ENCODE measurements at places on chromosomes 6 and 20.

- no peak for DNase-seq
Measured at GRCh38 chr20:63503524-63503923, 4.6 kb upstream of the EEF1A2 start.

DNA sequence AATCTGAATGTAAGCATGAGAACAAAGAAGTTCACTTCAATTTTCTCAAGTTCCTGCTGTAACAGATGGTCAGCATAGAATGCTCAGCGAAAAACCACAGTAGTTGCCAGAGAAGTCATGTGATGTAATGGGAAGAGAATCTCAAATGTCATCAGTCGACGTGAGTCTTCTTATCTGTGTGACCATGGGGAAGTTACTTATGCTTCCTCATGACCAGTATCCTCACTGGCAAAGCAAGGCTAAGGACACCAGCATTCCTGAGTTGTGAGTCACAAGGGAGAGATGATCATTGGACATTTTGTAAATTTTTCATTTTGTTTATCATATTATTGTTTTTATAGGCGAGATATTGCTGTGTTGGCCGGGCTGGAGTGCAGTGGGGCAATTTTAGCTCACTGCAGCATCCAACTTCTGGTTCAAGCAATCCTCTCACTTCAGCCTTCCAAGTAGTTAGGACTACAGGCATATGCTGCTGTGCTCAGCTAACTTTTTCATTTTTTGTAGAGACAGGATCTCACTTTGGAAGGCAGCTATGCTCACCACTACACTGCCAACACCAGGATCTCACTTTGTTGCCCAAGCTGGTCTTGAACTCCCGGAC is 21.9 kb downstream of the SGK1 start:
- DNase-seq = no peak

DNA sequence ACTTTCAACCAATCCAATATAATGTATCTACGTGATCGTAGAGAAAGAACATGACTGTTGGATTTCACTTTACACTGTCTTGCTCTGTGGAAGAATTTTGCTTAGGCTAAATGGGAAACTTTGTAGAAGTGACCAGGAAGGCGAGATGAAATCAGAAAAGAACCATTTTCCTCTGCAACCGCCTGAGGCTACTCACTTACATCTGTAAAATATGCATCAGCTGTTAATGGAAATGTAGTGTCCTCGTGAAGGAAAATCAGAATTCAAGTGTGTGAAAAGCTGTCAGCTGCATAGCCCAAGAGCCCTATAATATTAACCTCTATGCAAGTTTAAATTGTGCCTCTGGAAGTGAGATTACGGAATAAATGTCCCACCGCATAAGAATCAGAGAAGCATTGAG is 277.9 kb downstream of the C6orf118 start:
- no peak for DNase-seq

- no peak for DNase-seq
Measured at GRCh38 chr20:50267041-50267865, 76.6 kb downstream of the CEBPB start.

- no peak for DNase-seq
Measured at GRCh38 chr6:158797331-158798310, 21.5 kb downstream of the EZR start.

- DNase-seq = no peak
Measured at GRCh38 chr6:133954657-133955576, 1.9 kb downstream of the TBPL1 start.

GRCh38 chr6:88662653-88663174 is 300.7 kb downstream of the RNGTT start:
- no peak for DNase-seq

DNA sequence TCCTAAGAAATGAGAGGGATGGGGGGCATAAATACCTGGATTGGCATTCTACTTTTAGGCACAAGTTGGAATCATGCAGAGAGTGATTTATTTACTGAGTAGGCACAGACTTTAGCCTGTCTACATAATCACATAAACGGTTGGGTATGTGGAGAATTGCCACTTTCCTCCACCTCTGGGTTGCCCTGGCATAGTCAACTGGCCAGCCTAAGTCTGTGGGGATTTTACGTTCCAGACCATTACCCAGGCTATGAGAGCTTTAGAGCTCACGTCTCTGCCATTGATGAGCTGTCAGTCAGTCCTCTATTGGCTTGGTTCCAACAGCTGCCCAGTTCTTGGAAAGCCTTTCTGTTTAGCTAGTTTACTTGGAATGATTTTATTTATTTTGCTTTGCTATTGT is 5.0 kb upstream of the BHLHE23 start:
- DNase-seq = no peak

DNA sequence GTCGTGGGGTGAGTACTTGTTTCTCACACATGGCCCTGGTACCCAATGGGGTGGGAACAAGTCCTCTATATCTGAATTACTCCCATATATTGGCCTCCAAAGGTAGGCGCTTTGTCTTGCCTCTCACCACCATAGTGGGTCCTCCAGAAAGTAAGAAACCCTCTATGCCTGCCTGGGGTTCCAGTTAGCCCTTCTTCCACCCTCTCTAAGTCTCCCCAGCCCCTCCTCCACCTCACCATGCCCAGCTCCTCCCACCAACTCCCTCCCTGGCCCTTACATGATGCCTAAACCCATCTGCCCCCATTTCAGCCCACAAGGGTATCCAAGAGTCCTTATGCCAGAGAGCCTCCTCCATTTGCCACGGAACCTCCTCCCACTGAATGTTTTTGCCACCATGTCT is 884 bp downstream of the TSPO2 start:
- DNase-seq = no peak

DNA sequence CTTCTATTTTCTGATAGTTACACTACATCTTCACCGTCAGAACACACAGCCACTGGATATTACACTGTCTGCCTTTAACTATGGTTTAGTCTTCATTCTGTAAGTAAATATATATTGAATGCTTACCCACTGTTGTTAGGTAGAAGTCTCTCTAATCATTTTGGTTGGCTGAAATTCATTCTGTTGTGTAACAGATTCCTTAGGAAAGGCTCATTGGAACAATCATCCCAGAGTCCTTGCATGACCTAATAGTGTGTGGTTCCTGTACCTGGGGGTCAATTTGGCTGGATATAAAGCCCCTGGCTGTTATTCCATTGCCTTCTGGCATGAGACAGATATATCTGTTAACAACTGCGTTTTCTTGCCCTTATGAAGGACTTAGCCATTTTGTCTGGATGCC is 9.9 kb downstream of the BLOC1S5 start:
- DNase-seq = no peak

DNA sequence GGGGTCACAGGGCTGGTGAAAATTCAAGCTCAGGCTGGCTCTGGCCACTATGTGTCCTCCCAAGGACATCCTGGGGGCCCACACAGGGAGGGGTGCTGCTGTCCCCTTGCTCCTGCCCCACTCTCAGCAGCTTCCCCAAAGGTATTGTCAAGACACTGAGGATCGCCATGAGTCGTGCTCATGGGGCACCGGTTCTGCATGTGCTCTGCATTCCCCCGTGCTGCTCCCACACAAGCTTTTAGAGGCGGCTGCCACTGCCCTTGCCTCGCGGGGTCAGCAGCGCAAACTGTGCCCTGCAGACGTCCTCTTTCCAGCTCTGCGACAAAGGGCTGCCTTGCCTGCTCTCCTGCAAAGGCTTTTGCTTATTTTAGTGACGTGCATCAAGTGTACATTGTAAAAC is 179.8 kb downstream of the ERMARD start:
- no peak for DNase-seq

DNA sequence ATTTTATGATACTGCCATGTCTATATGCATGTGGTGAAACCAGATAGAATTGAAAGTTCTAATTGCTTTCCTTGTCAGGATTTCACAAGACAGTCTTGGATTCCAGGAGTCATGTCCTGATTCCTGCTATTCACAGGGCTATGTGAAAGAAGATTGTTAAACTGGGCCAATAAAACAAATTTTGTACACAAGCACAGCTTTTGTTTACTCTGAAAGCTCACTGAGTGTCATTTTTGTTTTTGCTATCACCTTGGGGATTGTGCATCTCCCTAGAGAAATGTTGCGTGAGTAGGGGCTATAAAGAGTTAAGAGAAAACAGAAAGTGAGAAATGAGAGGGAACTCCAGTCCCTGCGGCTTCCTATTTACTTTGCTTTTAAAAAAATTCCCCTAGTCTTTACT is 627.5 kb downstream of the PKHD1 start:
- no peak for DNase-seq

DNA sequence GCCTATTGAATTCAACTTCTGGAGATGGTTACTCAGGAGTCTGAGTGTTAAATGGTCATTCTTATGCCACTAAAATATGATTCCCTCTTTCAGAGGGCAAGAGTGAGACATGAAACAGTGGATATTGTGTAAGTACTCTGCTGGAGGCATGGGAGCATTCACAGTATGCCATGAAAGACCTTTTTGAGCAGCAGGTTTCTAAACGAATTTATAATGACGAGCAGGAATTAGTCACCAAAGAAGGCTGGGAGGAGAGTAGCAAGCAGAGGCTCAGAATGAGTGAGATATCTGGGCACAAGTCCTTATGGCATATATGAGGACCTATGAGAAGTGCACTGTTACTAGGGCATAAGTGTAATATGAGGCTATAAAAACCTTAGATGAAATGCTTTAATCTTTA is 10.9 kb upstream of the MYB start:
- DNase-seq = no peak

GRCh38 chr6:39225946-39226437 is 3.3 kb downstream of the KCNK5 start:
- DNase-seq = no peak

DNA sequence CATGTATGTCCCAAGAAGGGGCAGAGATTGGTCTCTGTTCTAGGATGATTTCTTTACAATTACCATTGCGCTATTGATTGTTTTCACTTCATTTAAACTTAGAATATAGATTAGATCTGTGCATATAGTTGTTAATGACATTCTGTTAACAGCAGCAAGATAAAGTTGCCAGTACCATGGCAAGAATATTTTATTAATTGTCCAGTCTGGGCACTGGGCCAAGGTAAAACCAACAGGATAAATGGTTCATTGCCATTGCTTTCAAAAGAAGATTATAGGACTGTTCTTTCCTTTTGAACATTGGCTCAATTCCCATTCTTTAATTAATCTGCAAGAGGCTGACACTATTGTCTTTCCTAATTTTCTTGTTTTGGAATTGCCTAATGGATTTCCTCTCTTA is 592.4 kb downstream of the RFPL4B start:
- DNase-seq = no peak

- no peak for DNase-seq
Measured at GRCh38 chr6:1190366-1190765, 121.5 kb upstream of the FOXQ1 start.

DNA sequence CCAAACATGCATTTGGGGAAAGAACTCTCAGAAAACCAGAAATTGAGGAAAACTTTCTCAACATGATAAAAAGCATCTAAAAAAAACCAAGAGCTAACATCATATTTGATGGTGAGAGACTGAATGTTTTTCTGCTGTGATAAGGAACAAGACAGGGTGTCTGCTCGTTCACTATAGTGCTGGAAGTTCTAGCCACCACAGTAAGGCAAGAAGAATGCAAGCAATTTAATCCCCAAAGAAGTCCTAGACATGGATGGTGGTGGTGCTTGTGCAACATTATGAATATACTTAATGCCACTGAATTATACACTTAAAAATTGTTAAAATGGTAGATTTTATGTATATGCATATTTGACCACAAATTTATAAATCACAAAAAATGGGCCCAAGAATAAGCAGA is 53.4 kb downstream of the LYRM2 start:
- DNase-seq = no peak

DNA sequence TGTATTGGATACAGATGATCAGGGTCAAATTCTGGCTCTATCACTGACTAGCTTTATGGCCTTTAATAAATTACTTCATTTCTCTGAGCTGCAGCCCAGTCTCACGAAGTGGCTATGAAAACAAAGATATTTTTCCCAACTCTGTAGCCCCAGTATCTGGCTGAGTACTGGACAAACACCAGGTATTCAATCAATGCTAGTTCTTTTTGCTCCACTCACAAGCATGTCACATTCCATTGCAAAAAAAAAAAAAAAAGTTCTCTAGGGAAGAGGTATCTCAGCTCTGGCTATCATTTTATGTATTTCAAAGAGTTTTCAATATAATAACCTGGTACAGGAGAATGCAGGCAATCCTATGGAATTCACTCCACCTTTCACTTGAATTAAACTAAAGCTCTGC is 3.1 kb downstream of the CHD6 start:
- DNase-seq = no peak

GRCh38 chr20:61673152-61673847 is 392.4 kb downstream of the TAF4 start:
- DNase-seq = no peak

DNA sequence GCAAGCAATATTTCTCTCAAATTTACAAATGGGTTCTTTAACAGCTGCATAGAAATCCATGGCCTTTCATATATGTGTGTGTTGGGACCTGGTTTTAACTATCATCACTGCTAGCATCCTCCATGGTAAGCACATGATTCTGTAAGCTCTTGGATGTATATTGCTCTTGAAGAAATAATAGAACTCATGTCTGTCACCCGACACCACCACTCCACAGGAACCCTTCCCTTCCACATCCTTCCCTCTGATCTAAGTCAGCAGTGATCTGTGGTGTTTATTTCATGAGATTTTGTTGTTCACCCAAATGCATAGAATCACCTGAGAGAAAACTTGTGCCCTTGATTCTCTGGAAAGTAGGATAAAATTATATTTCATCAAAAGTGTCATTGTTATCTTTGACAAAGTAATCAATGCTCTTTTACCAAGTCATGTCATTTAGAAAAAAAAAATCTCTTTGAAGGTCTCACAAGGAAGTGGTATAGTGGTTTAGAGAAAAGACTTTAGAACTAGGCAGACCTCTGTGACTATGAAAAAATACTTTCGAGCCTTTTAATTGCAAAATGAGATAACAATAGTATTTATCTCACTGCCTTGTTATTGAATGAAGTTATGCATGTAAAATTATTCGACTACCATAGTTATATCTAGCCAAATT is 649.8 kb upstream of the SLC35B3 start:
- DNase-seq = no peak

- DNase-seq = no peak
Measured at GRCh38 chr6:27541212-27541932, 68.5 kb upstream of the ZNF184 start.

- no peak for DNase-seq
Measured at GRCh38 chr20:63191400-63191799, 24.5 kb downstream of the YTHDF1 start.

GRCh38 chr20:13870170-13870748 is 85.4 kb downstream of the NDUFAF5 start:
- no peak for DNase-seq

GRCh38 chr20:34615477-34615876 is 57.0 kb downstream of the MAP1LC3A start:
- DNase-seq = no peak

GRCh38 chr6:43495409-43495941 is 14.7 kb downstream of the LRRC73 start:
- DNase-seq = no peak

GRCh38 chr6:139625081-139625939 is 250.9 kb upstream of the CITED2 start:
- no peak for DNase-seq
